ENCODE measurements at places on chromosomes 5 and 9.

DNA sequence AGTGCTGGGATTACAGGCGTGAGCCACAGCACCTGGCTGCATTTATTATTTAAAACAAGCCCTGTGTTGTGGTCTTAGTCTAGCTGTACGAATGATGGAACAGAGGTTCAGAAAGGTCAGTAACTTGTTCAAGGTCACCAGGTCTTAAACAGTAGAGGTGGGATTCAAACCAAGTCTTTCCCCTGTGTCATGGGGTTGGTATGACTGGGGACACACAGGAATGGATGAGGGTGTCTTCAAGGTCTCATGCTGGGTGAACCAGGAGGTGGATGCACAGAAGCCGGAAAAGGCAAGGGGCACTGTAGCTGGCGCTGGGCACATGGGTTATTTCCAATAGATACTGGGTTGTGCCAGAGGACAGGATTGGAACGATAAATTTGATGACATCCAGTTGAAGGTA is 32.2 kb upstream of the TJP2 start:
- DNase-seq, result no peak

DNA sequence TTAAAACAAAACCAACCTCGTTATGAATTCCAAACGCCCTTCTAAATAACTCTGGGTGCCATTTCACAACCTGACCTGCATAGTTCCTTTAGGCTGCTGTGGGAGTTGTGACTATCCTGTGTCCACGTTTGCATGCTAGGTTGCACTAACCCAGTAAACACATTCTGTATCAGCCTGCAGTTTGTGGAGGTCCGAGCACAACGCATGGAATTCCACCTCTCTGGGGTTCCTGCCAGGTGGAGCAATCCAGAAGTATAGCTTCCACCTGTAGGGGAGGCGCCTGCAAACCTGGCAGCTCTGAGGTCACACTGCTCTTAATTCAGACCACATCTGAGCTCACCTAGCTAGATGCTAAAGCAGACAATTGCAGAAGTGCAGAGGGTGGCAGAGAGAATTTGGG is 57.2 kb downstream of the MARCHF3 start:
- DNase-seq, result no peak

GRCh38 chr9:37919246-37919955 is 15.5 kb upstream of the SLC25A51 start:
- DNase-seq, result no peak

DNA sequence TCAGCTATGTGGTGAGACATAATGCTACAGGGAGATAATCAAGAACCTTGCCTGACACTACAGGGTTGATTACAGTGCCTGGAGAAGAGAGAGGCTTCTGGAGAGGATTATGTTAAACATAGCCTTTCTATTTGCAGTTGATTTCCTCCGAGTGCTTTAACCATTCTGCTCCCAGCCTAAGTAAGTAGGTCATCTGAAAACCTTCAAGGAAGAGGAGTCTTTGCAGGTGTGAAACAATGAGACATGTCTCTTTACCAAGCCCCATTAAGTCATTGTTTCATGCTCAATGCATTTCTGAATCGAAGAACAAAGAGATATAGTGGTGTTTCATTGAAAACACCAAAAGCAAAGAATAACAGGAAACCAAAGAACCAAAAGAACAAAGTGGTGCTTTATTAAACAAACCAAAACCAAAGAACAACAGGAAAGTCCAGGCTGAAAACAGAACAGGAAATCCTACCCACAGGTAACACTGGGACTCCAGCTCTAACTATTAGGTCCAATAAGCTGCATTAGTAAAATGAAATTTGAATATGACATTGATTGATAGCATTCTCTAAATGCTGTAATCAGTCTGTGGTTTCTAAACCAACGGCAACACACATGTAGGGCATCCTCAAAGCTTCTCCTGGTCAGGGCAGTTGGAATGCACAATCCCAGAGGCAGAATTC is 113.3 kb upstream of the SPATA31D4 start:
- DNase-seq, result no peak

DNA sequence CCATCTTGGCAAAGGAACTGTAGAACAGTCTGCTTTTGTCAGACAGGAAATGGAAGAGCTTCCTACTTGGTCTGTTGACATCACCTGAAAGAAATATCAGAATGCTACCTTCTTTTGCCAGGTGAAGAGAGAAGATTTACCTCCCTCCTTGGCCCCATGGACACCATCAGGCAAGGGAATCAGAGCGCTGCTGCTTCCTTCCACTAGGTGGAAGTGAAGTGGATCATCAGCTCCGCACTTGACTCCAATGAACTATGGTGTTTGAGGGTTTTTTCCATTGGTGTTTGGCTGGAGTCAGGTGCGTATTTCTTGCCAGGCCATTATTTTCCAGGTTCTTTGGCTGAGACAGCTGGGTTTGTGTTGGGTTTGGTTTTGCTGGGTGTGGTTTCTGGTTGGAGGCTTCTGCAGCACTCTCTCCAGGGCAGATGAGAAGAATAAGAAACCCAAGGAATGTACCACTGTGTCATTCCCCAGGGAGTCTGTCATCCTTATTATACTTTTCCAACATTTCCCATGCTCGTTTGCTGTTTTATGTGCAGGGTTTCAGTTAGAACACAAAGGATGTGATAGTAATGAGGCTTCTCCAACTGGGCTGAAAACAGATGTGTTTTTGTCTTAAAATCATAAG is 12.4 kb downstream of the SPATA31E1 start:
- no peak for DNase-seq

DNA sequence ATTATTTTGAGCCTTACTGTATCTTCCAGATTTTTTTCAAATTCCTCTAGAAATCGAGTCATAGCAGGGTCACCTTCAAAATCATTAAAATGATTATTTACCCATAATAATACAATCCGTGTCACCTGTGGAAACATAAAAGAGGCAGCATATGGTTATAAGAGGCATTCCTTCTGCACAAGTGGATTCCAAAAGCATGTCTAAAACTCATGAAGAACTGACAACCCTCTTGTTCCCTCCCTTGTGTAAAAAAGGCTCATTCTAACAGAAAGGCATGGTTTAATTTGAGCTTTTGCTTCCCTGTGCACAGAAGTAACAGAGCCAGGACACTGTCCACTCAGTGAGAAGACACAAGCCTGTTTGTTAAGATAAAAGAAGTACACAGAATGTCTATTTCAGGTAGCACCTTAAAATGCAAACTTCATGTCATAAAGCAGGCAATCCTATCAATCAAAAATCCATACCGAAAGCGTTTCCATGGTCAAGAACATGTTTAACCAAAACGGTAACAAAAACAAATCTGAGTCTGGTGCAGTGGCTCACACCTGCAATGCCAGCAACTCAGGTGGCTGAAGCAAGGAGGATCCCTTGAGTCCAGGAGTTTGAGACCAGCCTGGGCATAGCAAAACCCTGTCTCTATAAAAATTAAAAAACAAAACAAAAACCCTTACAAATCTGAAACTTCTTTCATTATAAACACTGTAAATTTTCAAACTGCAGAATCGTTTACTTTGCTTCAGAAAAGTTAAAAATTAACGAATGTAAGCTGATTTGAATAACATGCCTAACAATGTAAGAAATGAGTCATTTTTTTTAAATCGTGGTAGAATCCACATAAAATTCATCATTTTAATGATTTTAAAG is 139.3 kb downstream of the RAPGEF6 start:
- no peak for DNase-seq

DNA sequence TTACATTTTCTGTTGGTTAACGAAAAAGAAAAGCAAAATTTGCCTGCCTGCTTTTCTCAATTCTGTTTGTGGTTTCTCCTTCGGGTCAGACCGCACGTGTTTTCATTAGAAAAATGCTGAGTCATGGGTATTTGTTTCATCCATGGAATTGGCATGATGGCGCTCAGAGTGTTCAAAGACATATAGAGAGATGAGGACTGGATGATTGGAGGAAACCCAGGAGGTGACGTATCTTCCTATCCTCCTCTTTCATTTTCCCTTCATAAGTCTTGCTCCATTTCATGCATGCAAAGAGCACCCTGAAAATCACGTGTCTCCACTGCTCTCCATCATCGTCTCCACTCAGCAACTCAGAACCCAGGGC is 353.8 kb upstream of the WWC1 start:
- no peak for DNase-seq

GRCh38 chr9:129109537-129109903 is 1.1 kb downstream of the CRAT start:
- DNase-seq, result no peak

DNA sequence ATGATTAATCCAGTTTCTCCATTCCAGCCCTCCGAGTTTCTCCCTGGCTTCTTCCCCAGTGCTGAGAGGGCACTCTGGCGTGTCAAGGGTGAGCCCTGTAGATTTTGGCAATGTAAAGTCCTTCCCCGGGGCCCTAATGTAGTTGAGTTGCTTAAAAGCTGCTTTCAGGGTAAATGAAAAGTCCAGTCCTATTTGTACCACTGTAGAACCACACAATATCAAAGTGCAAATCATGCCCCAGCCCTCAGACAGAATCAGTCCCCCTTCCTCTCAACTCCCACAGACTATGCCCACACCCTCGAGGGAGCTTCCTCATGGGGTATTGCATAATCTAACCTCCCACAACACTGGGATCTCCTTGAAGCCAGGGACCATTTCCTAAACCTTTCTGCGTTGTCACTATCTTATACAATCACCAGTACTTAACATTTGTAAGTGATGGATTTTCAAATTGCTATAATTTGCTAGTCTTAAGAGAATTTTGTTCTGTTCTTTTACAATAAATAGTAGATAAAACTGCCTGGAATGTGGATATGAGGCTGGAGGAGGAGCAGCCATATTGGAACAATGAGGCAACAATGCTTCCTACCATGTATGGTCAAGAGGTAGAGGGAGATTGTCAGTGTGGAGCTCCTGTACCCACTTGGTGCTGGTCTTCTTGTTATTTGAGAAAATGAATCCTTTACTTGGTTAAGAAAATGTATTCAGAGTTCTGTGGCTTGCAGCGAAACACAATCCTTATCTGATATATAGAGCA is 34.4 kb downstream of the ZNF366 start:
- no peak for DNase-seq

GRCh38 chr5:125408448-125409233 is 662.2 kb upstream of the ZNF608 start:
- no peak for DNase-seq

DNA sequence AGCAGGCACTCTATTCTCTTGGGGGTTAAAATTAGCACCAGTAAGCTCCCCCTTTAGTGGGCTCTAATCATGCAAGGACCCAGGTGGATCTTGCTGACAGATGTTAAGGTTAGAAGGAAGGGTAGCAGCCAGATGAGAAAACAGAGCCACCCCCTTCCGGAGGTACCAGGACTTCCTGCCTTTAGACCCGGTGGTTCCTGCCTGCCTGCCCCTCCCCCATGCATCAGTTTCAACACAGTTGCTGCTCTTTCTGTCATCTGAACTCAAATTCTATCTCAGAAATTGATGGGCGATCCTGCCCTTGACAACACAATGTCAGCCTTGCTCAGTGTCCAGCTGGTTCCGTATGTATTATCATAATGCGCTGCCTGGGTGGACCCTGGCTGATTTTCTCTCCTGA is 287.3 kb downstream of the EBF1 start:
- peak; percentile 12 for DNase-seq

- no peak for DNase-seq
These were observed 263.2 kb downstream of the DMAC1 start for GRCh38 chr9:7536310-7536939.

GRCh38 chr5:78573318-78573717 is 75.3 kb downstream of the LHFPL2 start:
- DNase-seq, result no peak

- DNase-seq, result no peak
These were observed 124.9 kb upstream of the ICE1 start for GRCh38 chr5:5297432-5298067.

DNA sequence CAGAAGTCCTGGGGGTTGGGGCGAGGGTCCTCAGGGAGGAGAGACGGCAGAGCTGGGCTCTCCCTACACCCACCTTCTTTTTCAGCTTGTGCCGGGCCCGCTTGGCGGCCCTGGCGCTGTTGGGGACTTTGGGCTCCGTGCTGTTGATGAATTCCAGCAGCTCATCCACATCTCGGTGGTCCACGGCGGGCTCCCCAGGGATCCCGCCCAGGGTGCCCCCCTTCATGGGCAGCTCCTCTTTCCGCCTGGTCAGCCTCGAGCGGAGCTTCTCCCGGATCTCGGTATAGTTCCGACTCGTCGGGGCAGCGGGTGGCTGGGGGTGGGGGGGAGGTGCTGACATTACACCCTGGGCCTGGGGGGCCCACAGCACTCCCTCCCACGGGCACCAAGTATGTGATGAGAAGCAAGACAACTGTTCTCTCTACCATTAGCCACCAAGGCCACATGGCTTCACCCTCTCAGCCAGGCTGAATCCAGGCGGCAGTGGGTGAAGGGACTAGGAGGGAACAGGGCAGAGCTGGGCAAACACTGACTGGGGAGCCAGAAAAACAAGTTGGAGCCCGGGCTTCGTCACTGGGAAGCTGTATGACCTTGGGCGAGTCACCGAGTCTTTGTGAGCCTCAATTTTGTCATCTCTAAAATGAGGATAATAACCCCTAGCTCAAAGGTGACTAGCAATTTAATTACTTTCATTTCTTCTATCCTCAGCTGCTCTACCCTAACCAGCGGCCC is 14.6 kb upstream of the DDX41 start:
- DNase-seq, result no peak

DNA sequence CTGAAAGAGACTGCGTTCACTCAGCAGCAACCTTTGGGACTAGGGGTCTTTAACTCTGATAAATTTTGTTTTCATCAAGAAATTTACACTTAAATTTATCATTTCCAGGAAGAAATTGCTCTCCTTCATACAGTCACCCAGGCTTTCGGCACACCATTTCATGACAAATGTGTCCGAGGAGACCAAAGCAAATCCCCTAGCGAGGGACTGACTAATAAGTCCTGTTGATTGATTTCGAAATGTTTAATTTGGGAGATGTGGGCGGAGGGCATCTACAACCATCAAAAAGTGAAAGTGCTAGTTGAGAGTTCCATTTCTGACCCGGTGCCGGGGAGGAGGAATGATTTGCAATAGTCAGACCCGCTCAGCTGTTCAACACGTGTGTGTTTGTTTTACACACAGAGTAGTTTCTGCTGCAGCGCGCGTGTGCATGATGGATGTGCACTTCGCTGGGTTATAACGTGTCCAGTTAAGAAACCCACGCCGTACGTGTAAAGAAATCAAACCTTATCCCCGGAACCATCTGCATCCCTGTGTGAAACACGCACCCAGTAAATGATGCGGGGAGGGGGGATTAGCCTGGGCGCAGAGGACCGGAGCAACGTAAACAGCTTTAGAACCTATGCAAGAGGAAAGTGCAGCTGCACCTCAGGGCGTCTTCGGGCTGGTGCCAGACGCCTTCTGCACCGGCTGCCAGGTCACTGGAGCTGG is 845 bp upstream of the NR4A3 start:
- no peak for DNase-seq

DNA sequence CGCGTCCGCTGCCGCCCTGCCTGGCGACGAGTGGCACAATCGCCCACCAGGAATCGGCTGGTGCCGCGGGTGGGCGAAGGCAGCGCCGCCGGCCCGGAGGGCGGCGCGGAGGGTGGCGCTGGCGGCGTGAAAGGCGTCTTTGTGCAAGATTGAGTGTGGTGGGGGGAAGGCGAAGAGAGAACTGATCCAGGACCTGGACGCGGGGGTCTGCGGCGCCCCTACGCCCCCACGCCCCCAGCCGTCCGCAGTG is 4.6 kb upstream of the RGMB start:
- no peak for DNase-seq

- no peak for DNase-seq
These were observed 72.2 kb downstream of the ANKRD55 start for GRCh38 chr5:56160723-56161438.
